ENCODE measurements at places on chromosomes 16 and 17.

- no peak for DNase-seq
These were observed 85.6 kb downstream of the KCNJ2 start for GRCh38 chr17:70254735-70255460.

DNA sequence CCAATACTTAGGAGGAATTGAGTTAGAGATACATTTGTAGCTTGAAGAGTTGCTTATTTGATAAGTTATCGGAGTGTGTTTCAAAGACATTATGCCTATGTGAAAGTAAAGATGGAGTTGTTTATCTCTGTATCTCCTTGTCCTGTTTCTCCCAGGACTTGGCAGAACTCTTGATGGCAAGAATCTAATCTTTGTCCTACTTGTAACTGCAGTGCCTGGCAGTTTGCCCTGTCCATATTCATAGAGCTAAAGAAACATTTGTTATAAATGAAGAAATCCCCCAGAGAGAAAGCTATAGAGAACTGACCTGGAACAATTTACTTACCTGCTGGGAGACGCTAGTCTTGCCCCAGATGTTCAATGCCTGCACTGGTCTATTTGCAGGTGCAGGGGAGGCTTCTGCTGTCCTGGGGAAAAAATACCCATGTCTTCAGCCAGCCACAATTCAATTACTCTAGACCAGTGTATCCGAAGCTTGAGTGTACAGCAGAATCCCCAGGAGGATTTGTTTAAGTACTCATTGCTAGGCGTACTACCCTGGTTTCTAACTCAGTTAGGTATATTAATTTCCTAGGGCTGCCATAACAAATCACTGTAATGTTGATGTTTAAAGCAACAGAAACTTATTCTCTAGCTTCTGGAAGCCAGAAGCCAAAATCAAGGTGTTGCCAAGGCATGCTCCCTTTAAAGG lies 410.0 kb upstream of the HSBP1 start:
- DNase-seq = no peak

DNA sequence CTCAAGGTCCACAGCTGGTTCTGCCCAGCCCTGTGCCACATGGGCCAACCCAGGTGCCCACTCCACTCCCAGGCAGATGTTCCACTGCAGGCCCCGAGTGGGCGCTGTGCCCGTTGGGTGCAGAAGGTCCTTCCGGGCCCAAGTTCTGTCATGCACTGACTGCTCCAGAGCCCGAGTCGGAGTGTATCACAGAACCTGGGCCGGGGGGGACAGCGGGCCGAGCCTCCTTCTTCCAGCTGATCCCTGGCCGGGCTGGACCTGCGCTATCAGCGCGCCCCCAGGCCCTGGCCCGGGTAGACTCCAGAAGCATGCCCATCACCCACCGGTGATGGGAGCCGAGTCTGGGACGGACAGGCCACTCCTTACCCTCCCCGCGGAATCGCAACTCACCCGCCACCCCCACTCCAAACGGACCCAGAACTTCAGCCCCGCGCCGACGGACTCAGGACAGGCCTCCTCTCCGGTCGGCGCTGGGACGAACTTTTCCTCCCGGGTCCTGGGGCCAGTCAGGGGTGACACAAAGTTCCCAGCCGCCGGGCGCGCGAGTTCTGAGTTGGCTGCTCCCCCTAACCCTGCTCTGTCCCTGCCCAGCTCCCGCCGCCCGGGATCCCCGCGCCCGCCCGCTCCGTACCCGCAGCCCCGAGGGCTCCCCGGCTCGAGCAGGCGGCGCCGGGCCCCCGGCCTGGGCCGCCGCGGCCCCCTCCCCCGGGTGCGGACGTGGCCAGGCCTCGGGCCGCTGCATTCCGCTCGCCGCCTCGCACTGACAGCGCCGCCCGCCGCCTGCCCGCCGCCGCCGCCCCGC lies at the start of gene COPZ2:
TSS of gene COPZ2 (minus strand) at position 762 of the 802 bp plus-strand sequence. CDS start at position 742, 20 bp downstream.
- peak; percentile 57 for DNase-seq

GRCh38 chr17:1733759-1734158 lies 8.9 kb upstream of the SERPINF2 start:
- no peak for DNase-seq

- no peak for DNase-seq
These were observed 1.2 kb downstream of the MAF start for GRCh38 chr16:79599256-79599836.

- DNase-seq = no peak
These were observed 26.1 kb downstream of the ZFPM1 start for GRCh38 chr16:88478889-88479792.

- no peak for DNase-seq
These were observed 556.6 kb upstream of the SALL1 start for GRCh38 chr16:51707666-51708065.

- DNase-seq = no peak
These were observed 41.6 kb downstream of the CDH1 start for GRCh38 chr16:68778551-68779231.

DNA sequence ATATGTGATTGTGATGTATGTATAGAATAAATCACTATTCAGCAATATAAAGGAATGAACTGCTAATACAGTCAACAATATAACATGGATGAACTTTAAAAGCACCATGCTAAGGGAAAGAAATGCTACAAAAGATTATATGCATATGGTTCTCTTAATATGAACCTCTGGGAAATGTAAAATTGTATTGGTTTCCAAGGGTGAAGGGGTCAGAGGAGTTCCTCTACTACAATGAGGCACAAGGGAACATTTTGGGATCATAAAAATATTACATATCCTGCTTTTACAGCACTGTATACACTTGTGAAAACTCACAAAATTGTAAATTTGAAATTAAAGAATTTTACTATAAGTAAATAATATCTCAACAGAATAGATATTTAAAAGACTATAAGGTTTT lies 111.4 kb downstream of the CA10 start:
- no peak for DNase-seq

DNA sequence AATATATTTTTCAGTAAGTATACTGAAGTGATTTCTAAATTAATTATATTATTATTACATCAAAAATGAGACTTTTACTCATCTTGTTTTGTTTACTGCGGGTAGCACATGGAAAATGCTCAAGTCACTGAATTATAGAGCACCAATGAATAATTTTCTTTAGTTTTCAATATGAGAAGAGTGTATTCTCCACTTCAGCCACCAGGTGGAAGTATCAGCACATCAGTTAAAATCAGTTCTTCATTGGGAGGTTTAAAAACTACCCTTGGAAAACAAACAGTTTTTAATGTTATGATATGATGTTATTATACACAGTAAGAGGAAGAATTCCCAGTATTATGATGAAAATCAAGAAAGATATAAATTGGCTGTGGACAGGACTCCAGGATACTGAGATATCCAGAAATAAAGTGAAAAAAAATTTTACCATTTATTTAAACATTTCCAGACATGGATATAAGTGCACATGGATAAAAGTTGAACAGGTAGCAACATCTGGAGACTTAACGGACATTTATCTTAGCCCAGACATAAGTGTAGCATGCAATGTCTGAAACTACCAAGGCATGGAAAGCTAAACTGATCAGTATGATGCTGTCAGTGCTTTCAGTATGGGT lies 467.3 kb downstream of the KCNJ2 start:
- DNase-seq = no peak

DNA sequence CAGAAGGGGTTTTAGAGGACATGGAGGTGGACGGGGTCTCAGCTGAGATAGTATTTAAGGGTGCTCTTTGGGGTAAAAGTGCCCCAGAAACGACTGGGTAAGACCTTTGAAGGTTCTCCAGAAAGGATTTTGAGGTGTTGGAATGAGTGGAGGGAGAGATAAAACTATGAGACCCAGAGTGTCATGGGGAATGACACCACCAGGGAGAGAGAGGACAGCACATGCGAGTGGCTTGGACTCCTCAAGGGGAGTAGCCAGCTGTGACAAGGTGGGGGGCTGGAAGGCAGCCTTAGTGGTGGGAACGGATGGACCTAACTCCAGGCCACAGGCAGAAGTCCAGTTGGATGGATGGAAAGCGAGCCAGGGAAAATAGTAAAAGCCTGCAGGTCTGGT lies 19.2 kb upstream of the PITPNM3 start:
- DNase-seq = no peak

DNA sequence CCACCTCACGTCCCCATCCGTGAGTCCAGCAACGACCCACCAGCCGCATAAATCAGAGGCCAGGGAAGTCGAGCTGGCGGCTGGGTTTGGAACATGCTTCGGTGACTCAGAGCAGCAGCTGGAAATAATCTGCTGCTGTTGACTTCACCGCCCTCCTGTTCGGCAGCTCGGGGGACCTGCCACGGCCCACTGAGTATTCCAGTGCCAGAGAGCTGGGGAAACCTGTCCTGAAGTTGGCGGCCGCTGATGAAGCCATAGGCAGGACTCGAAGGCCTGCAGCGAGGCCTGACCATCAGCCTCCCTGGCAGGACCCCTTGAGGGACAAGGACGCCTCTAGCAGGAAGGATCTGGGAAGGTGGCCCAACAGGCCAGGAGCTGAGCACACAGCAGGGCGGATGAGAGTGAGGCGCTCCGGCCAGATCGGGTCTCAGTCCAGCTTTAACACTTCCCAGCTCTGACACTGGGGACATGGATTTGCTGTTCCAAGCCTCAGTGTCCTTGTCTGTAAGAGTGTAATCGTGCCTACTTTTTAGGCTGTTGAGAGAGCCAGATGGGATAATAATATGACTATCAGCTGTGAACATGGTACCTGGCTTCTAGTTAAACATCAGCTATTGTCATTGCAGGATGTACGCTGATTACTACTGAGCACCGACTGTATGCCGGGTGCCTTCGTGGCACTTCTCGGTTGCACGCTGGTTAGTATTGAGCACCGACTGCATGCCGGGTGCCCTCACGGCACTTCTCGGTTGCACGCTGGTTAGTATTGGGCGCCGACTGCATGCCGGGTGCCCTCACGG lies 50.4 kb upstream of the CIBAR2 start:
- no peak for DNase-seq

DNA sequence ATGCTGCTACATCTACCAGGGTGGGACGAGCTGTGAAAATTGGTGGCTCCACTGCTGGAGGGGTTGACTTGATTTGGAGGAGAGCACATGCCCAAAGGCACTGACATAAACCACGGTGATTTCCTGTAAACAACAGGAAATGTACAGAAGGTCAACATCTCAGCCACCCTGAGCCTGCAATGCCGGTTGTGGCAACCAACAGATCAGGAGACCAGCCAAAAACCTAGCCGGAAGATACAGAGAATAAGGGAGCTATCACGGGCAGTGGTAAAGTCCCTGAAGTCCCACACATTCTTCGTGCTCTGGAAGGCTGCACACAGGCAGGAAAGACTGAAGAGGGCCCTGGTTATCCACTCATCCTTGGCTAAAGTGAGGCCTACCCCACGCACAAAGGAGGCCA lies 56.2 kb downstream of the ADCY9 start:
- DNase-seq = no peak

- no peak for DNase-seq
These were observed 9.5 kb downstream of the ZNF771 start for GRCh38 chr16:30416624-30417528.

GRCh38 chr17:72393553-72393952 lies 272.7 kb downstream of the SOX9 start:
- no peak for DNase-seq

- no peak for DNase-seq
These were observed 28.1 kb downstream of the BANP start for GRCh38 chr16:87979352-87979751.

GRCh38 chr17:56213031-56213430 lies 59.8 kb downstream of the ANKFN1 start:
- no peak for DNase-seq

- DNase-seq = no peak
These were observed 58.9 kb upstream of the SDK2 start for GRCh38 chr17:73703192-73703591.

GRCh38 chr16:88442727-88443576 lies 10.1 kb upstream of the ZFPM1 start:
- DNase-seq = peak; percentile 72

GRCh38 chr17:14015271-14015670 lies 54.0 kb upstream of the COX10 start:
- no peak for DNase-seq

- no peak for DNase-seq
These were observed 1.3 kb downstream of the ERBB2 start for GRCh38 chr17:39701012-39701783.

DNA sequence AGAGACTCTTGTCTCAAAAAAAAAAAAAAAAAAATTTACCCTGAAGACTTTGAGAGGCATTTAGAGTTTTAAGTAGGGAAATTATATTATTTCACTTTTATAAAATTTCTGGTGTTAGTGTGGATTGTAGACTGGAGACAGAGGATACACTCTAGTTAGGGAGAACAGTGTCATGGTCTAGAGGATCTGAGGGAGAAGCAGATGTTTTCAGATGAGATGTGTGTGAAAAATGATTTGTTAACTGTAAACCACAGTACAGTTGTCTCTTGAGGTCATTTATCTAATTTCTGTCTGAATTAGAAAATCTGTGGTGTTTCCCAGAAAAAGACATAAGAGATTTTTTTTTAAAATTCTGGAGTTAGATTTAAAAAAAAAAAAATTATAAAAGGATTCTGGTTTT lies 54.8 kb downstream of the NUP88 start:
- no peak for DNase-seq

- no peak for DNase-seq
These were observed 930 bp downstream of the SPNS2 start for GRCh38 chr17:4499431-4500190.

DNA sequence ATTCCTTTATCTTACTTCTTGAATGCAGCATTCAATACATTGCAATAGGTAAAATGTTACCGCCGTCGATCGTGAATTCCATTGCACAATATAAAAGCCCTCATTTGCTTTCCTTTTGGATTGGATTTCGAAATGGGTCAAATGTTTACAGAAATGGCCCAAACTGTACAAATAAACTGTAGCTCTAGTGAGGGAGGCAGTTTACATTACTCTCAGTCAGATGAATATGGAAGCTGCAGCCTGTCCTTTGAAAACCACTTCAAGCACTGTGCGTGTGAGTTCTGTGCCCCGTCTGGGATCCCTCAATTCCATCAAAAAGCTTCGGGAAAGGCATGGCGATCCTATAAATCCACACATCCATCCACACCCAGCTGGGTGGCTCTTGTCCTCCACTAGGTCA lies 258.6 kb upstream of the FOXF1 start:
- no peak for DNase-seq

DNA sequence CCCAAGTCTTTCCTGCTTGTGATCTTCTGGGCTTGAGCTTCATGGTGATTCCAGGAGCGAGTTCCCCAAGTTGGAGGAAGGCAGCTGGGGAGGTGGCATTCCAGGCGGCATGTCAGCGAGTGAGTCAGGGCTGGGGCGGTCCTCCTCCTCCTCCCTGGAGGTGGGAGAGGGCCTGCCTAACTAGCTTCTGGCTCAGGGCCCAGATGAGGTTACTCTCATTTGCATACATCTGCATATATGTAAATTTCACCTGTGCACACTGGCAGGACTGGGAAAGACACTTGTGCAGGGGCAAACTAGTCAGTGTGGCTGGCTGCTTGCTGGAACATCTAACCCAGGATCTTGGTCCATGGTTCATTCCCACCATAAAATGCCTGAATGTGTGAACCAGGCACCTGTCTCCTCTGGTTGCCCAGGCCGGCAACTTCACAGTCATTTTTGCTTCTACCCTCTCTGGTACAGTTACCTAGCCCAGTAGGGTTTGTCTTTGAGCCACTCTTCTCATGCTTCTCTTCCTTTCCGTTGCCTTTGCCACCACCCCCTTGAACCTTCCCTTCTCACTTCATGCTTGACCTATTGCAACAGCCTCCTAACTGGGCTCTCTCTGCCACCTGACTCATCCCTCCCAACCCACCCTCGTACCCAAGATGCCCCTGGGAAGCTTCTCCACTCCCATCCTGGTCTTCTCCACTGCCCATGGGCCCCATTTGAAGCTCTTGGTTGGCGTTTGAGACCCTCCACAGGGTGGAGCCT lies 9.6 kb upstream of the DLX4 start:
- no peak for DNase-seq

GRCh38 chr16:12879812-12880211 lies 21.6 kb upstream of the SHISA9 start:
- DNase-seq = no peak

GRCh38 chr16:4032768-4033167 lies 83.5 kb downstream of the ADCY9 start:
- no peak for DNase-seq

Data from stimulated activated CD4-positive, alpha-beta T cell treated with anti-CD3 and anti-CD28 coated beads, Interleukin-4, amount 100 ng/mL, for 48 hours (primary cell).